CD8-positive, alpha-beta T cell (primary cell): ENCODE measurements at places on chromosomes 6 and 20.

GRCh38 chr6:144140867-144141266 lies 9.4 kb upstream of the STX11 start:
- DNase-seq = no peak

GRCh38 chr6:41469156-41470028 lies 76.8 kb upstream of the FOXP4 start:
- DNase-seq = no peak

- no peak for DNase-seq
Observed at GRCh38 chr20:31831771-31832306, 12.7 kb downstream of the MYLK2 start.

- no peak for DNase-seq
Observed at GRCh38 chr20:62703853-62704228, 4.8 kb upstream of the NTSR1 start.

GRCh38 chr6:111837641-111838500 lies 35.4 kb downstream of the FYN start:
- peak; percentile 67 for DNase-seq

DNA sequence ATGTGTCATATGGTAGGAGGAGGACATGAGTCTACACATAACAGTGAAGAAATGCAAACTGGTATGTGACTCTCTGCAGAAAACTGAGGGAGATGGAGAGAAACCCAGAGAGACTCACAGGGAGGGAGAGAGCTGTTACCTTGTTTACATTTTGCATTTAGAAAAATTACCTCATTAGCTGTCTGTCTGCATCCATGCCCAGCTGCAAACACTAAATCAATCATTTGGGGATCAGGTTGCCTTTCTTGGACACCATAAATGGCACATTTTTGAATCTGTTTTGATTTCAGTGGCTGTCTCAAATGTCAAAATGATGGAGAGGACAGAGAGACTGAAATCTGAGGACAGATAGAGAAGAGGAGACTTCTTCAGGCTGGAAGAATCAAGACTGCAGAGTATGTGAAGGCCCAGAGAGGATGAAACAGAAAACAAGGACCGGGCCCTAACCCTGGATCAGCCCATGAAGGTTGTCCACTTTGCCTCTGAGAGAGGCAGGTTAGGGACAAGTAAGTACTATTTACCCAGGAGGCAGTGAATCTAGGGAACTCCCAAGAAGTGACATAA lies 92.2 kb downstream of the UNC5CL start:
- no peak for DNase-seq

- no peak for DNase-seq
Observed at GRCh38 chr6:167801263-167801662, 25.4 kb upstream of the AFDN start.

DNA sequence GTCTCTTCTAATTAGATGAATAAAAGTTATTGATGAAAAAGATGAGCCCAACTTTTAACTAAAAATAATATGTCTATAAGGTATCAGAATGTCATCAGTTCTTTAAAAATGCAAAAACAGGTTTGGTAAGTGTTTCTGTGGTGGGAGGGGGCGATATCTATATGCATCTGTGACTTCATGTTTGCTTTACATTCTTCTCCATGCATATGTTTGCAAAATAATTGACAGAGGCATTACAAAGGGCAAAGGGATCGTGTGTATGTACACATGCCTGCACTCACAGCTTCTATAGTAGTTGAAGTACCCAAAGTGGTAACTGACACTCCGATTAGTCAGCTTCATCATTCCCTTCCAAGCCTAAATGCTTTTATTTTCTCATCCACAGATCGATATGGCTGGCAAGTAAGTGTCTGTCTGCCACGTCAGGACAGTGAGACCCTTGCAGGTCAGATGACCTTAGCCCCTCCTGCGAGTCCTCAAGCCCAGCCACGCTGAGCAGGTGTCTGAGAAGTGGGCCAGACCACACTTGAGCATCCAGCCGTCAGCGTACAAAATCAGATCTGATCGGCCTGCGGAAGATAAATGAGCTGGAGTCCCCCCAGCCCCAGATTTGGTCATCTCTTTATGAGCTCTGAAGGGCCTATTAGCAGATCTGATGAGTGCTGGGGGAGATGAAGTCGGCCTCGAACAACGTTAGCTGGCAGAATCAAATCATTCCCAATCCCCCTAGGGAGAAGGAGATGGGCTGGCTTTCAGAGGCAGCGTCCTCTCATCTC lies 369.1 kb downstream of the MAFB start:
- DNase-seq = no peak

DNA sequence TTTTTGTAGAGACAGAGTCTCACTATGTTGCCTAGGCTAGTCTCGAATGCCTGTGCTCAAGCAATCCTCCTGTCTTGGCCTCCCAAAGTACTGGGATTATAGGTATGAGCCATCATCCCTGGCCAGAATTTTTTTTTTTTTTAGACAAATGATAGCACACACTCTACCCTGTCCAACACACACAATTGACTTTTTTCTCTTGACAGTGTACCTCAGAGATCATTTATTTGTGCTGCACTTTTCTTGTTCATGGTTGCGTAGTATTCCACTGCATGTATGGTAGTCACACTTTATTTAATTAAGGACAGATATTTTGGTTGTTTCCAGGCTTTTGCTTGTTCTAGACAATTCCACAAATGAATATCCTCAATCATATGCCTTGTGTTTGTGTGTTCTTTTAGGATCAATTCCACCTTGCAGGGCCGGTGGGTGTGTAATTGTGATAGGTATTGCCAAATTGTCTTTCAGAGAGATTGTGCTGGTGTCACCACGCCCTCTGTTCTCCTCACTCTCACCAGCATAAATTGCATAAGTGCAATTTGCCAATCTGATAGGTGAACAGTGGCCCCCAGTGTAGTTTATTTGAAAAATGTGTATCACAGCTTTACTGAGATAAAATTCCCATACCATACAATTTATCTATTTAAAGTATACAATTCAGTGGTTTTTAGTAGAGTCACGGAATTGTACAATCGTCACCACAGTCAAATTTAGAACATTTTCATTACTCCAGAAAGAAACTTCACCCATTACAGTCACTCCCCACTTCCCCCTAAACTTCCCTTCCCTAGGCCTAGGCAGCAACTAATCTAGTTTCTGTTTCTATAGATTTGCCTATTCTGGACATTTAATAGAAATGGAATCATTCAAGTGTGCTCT lies 20.1 kb downstream of the SRC start:
- no peak for DNase-seq
